ENCODE measurements at places on chromosomes 5 and 9. TPM values are rescaled to one million over a fixed set of nuclear protein-coding genes. Genes with fewer than 3 reads are reported as not detected.

The RAB3C gene
- total RNA-seq: 10.6 TPM

The SKP2 gene
- 8.9 TPM for total RNA-seq

The PCDHB2 gene
- 2.3 TPM for total RNA-seq

The BTNL9 gene
- total RNA-seq: 22.6 TPM

The TAS2R1 gene
- total RNA-seq: not detected

The SPATA31D4 gene
- not detected for total RNA-seq

Data from posterior vena cava (tissue), 2 donors.